Activated T-helper 1 cell treated with anti-CD3 and anti-CD28 coated beads, Interleukin-2, amount 50 U/mL, for 16 hours (primary cell): ENCODE measurements at places on chromosomes 7 and 10.

DNA sequence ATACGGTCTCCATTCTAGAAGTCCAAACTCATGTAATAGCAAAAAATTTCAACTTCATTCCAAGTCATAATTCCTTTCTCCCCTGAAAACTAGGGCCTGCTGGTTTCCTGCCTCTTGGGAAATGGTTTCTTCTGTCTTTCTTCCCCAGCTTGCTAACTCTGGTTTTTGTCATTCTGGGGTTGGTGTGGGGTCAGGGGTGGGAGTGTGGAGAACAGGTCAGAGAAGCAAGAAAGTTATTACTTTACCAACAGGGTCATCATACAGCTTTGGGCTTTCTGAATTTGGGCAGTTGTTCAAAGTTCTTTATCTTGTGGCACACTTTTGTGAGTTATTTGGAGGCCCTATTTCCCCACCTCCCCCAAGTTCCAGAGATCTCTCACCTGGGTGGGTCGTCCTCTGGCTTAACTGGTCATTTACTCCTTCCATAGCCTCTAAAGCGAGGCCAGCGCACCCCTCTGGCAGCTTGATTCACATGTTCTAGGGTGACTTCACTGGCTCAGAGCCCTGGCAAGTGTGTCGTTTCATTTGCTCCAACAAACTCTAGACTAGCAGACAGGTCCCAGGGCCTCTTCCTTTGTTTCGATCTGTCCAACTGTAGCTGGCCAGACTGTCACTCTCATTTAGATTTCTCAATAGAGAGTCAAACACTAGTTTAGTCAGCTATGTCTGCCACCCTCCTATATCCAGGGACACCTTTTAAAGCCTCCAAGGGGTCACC is 161.2 kb downstream of the JCAD start:
- no peak for DNase-seq

DNA sequence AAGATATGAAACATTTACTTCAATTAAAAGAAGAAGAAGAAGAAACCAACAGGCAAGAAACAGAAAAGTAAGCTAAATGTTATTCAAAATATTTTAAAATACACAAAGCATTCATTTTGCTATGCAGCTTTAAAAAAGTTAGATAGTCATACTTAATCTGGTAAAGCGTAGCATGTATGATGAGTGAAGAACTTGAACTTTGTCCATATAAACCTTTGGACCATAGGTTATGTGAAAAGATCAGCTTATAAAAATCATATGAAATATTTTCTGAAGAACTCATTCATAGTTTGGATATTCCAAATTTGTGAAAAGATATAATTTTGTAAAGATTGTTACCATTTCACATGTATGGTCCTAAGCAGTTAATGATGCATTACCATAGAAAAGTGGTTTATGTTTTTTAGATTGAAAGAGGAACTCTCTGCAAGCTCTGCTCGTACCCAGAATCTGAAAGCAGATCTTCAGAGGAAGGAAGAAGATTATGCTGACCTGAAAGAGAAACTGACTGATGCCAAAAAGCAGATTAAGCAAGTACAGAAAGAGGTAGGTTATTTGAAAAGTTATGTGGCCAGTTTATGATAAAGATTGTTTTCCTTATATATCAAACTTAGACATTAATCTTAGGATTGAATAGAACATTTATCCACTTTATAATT is 37.3 kb downstream of the KIF20B start:
- no peak for DNase-seq

DNA sequence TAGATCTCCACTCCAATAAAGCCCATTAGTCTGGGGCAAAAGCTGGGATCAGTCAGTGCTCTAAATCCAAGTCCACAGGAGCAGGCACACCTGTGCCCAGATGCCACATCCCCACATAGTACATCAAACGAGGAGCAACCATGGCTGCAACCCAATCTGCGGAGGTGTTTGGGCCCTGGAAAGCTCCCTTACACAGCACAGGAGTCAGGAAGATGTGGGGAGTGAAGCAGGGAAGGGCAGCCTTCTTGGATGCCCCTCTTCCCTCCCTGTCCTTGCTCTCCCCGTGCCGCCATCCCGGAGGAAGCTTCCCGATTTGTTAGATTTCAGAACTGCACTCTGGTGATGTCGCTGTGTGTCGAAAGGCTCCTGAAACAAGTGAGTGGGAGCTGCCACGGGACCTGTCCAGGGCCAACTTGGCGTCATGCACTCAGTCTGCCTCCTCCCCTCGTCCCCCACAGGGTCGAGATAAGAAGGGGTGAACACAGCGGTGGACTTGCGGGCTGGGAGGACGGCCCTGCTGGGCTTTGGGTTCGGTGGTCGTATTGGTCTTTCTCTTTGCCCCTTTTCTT is 230.6 kb upstream of the GRB10 start:
- no peak for DNase-seq

DNA sequence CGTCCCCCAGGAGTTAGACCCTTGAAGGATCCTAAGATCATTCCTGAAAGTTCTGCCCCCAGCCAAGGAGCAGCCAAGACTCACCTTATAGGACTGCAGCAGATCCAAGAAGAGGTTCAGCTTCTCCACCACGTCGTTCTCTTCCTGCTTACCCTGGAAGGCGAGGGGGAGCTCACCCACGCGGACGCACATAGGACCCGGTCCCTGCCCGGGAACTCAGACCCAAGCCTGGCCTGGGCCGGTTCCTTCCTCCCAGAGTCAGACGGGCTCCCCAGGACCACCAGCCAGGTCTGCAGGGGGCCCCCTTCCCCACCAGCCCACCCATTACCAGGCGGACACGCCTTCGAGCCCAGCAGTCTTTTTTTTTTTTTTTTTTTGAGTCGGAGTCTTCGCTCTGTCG is 15.6 kb downstream of the NUDT1 start:
- DNase-seq, result no peak

DNA sequence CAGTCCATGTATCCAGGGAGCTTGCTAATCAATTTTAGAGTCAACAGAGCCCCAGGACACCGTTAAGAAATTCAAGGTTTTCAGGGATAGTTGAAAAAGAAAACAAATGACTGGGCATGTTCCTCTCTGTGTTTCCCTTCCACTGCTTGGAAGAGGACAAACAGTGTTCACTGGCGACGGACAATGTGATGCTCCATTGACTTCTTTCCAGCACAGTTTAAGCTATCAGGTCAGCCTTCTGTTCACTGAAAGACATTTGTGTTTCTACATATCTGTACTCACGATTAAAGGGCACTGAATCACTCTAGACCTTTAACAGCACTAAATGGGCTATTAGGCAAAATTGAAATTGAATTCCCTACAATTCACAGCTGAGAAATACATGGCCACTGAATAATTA is 123.6 kb downstream of the RNLS start:
- no peak for DNase-seq

- no peak for DNase-seq
Measured at GRCh38 chr10:3220853-3221252, 48.3 kb upstream of the PITRM1 start.

GRCh38 chr10:14603534-14604102 is 171.1 kb downstream of the FAM107B start:
- DNase-seq, result no peak

GRCh38 chr7:50356212-50356944 is 51.9 kb downstream of the IKZF1 start:
- no peak for DNase-seq

GRCh38 chr10:794382-794956 is 105.0 kb upstream of the DIP2C start:
- no peak for DNase-seq

DNA sequence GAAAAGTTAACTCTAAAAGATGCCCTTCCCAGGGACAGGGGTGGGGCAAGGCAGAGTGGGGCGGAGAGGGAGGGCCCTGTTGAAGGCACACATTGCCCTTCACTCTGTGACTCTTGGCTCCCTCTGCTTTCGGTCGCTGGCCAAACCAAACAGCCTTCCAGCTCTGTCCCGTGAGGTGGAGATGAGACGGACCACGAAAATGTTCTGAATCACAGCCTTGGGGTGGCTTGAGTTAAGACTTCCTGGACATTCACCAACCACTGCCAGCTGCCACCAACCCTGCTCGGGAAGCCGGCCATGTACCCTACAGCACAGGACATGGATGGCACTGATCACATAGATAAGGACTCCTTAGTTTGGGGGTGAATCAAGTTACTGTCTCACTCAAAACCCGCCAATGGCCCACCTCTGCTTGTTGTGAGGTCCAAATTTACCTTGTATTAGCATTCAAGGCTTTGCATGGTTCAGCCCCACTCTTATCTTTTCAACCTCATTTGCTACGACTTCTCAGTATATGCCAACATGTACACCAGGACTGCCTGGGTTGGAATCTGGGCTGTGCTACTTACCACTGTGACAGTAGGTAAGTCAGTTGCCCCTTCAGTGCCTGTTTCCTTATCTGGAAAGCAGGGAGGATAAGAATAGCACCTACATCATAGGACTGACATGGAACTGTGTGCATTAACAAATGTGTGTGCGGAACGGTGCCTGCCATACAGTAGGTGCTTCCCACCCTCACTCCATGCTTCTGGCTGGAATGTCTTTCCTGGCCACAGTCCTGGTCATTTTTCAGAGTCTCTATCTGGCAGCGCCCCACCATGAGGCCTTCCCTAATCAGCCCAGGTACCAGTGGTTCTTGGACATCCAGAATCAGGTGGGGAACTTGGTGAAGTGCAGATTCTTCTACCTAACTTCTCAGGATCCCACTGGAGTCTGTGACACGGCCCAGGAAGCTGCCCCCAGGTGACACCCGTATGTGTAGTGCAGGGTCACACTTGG is 28.0 kb downstream of the ITPRIP start:
- DNase-seq, result no peak

- DNase-seq, result no peak
Measured at GRCh38 chr10:97406064-97406463, 4.9 kb upstream of the RRP12 start.

DNA sequence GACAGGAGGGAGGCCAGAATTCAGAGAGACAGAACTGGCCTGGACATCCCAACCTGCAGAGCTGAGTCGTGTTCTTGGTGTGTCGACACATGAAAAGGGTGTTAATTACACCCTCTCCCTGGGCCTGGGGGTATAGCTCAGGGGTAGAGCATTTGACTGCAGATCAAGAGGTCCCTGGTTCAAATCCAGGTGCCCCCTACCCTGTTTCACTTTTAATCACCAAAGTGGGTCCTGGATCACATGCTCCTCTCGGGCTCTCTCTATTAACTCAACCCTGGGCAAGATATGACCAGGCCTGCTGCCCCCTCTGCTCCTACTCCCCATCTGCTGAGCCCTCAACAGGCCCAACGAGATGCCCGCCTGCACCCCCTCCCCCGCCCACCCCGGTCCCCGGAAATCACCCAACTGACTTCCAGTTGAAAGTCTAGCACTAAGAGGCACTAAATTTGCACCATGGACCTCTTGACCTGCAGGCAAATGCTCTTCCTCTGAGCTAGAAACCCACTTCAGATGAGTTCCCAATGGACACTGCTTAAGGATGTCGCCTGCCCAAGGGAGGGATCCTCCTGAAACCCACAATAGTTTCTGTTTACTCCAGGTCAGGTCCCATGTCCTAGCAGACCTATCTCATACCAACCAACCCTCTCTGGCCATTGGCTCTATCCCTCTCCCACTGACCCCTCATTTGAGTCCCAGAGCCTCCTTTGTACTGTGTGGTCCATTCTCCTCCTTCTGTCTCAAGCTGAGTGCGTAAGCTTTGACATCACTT is 137.6 kb downstream of the ZNF467 start:
- no peak for DNase-seq

DNA sequence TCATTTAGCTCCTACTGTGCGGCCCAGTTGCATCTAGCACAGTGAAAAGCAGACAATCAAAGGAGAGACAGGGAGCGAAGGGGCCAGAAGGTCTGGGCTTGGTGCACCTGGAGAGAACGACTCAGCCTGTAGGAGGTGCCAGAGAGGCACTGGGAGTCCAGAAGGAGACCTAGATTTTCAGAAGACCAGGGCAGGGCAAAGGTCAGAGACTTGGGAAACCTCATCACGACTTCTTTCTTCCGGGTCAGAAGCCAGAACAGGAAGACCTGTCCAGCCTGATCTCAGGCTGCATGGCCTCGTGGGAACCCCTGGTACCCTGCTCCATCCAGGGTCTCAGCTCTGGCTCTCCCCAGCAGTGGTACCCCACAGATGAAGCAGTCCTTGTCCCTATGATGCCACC is 5.2 kb downstream of the AGAP3 start:
- no peak for DNase-seq

GRCh38 chr10:123786896-123787295 is 104.7 kb downstream of the CPXM2 start:
- DNase-seq, result no peak

- no peak for DNase-seq
Measured at GRCh38 chr10:30821261-30821993, 191.9 kb upstream of the LYZL2 start.

DNA sequence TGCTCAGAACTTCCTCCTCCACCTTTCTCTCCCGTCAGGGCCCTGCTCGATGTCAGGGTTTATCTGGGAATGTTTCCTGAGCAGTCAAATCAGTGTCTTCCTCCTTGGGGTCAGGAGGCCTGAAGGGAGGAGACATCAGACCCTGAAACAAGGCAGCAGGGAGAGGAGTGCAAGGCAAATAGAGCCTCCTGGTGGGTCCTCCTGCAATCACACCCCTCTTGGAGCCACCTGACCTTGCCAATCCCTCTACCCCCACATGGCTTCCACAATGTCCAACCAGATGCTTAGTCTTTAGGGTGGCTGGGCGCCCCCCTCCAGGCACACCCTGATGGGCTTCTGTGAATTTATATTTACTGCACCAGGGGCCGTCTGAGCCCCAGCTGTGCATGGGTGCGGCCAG is 12.2 kb downstream of the GPR26 start:
- DNase-seq, result no peak

GRCh38 chr10:95214793-95215192 is 20.8 kb downstream of the ACSM6 start:
- no peak for DNase-seq

DNA sequence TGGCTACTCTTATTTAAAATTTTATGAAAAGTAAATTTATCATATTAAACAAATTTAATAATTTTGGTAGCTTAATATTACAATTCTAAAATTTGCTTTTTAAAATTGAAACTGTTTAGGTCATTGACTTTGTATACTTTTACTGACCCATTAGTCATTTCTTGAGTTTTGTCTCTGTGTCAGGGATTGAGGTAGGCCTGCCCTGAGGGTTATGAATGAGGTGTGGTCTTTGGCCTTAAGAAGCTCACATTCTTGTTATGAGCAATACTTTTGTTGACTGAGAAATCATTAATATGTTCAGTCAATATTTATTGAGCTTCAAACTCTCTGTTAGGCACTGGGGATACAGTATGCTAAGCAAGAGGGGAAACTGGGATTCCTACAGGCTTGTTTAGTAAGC is 47.0 kb upstream of the RPA3 start:
- DNase-seq, result no peak

GRCh38 chr10:100158044-100158805 is 27.6 kb downstream of the ERLIN1 start:
- no peak for DNase-seq

- DNase-seq, result no peak
Measured at GRCh38 chr7:2376351-2377154, 21.9 kb downstream of the EIF3B start.

- no peak for DNase-seq
Measured at GRCh38 chr7:803243-803635, 29.0 kb upstream of the SUN1 start.
